Stimulated activated CD8-positive, alpha-beta memory T cell treated with anti-CD3 and anti-CD28 coated beads, Interleukin-12 subunit alpha, Interleukin-12 subunit beta, amount 100 ng/mL, for 4 hours (primary cell): ENCODE measurements at places on chromosomes 4 and X.

DNA sequence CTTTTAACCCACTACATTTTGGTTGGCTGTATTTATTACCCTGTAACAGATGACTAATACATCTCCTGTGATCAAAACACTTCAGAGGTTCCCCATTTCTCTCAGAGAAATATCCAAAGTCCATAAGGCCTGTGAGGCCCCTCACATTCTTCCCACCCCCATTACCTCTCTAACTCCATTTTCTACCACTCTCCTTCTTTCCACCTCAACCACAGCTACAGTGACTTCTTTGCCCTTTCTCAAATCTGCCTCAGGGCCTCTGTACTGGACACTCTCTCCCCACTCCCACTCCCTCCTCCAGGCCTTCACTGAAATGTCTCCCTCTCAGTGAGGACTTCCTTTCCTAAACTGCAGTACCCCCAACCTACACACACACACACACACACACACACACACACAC, 8.4 kb upstream of the TMEM144 start:
- no peak for DNase-seq

- no peak for DNase-seq
Measured at GRCh38 chr4:55617587-55618197, 18.4 kb downstream of the NMU start.

DNA sequence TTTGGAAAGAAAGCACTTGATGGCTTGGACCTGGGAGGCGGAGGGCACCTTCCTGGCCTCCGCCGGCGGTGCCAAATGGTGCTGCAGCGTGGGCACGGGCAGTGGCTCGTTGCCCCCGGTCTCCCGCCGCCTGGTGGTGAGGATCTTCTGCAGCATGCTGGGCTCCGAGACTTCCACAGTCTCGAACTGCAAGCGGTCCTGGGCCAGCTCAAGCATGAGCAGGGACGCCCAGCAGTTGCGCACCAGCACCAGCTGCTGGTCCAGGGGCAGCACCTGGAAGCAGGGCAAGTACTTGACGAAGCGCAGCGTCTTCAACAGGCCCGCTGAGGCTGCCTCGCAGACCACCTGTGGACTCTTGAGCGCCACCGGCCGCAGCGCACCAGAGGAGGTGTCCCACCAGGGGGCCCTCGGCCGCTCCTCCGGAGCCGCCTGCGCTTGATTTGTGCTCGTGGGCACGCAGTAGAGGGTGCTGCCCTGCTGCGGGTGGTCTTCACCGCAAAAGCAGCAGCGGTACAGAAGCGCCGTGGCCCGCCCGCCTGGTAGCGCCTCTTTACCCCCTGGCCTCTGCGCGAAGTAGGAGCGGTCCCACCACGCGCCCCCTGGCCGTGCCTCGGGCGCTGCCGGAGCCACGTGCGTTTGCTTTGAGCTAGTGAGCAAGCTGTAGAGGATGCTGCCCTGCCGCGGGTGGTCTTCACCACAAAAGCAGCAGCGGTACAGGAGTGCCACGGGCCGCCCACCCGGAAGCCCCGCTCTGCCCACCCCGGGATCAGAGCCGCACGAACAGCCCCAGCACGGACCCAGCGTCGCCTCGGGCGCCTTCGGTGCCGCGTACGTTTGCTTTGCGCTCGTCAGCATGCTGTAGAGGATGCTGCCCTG, 689 bp downstream of the NR0B1 start:
- no peak for DNase-seq

- DNase-seq: no peak
Measured at GRCh38 chr4:48275247-48275646, 5.6 kb upstream of the TEC start.

DNA sequence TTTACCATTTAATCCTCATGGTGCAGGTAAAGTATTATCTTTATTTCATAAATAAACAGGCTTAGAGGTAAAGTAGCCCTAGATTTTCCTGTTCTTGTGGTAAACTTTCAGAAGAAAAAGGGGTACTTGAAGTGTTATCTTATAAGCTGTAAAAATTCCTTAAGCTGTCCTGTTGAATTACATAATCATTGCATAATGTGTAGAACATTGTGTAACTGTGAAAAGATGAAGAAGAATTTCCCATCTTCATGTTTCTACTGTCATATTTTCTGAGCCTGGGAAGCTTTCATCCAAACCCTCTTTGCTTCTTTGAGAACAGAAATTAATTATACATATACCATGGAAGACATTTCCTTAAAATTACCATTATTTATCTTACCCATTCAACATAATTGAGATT, 90.5 kb downstream of the ELOVL6 start:
- DNase-seq: no peak

GRCh38 chr4:29459926-29460325, 1260.2 kb upstream of the PCDH7 start:
- DNase-seq: no peak

GRCh38 chrX:87337267-87337666, 180.3 kb upstream of the KLHL4 start:
- DNase-seq: no peak

GRCh38 chr4:91064157-91064853, 937.1 kb downstream of the CCSER1 start:
- no peak for DNase-seq
